ENCODE measurements at places on chromosomes 7 and 10.
A peak's percentile ranks its signal among the peaks of the same experiment; 100 is the strongest.

DNA sequence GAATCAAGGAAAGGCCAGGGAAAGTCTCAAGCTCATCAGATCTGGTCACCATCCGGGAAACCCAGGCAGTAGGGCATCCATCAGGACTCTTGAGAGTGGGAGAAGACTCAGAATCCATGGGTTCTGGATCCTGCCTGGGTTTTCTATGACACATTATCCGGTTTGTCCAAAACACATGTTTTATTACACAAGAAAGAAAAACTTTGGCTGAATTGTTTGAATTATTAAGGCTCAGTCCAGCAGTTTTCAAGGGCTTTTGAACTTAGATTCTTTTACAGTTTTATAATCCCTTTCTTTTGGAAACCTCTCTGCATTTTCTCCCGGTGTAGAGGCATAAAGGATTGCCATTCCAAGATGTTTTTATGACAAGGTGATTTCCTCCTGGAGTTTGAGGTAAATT lies 528.5 kb upstream of the MGMT start:
- H3K27ac ChIP-seq, result no peak overlapping the region
- H3K36me3 ChIP-seq, result no peaks in the 10 kb centered on the region

- peaks cover 11% of the 10 kb centered on the region for H3K27me3 ChIP-seq
- peaks cover 48% of the 10 kb centered on the region for H3K4me1 ChIP-seq
- peak overlapping the region; percentile 10 for H3K4me3 ChIP-seq
- DNase-seq, result no peak
- peak overlapping the region; percentile 82 for H3K27ac ChIP-seq
Observed at GRCh38 chr10:95759233-95759826, 3.4 kb downstream of the ENTPD1 start.

DNA sequence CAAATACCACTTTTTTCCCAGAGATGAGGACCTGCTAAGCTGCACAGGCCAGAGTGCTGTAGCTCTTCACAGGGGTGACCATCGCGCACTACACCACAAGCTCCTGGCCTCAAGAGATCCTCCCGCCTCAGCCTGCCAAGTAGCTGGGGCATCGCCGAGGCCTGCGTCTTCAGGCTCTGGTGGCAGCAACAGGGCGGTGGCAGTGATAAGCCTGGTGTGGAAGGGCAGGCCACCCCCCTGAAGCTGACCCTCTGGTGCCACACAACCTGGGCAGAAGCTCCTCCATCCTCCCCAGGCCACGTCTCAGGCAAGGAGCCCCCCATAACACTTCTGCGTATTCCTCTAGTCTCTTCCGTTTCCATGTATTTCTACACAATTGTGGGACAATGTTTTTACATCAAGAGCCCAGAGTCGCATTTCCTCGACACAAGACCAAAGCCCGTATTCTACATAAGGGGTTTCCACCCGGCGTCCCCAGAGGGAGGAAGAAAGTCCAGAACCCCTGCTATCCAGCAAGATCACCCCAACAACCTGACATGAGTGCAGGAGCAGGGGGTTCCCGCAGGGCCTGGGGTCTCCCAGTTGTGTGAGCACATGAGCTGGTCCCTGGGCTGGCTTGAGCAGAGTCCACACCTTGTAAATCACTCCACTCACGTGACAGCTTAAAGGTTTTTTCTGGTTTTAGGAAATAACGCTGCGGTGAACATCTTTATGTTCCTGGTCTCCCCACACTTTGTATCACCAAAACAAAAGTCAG lies 37.6 kb upstream of the NCAPG2 start:
- no peak overlapping the region for H3K4me3 ChIP-seq
- no peak for DNase-seq
- H3K36me3 ChIP-seq, result peaks cover 86% of the 10 kb centered on the region
- no peak overlapping the region for H3K27ac ChIP-seq
- H3K27me3 ChIP-seq, result no peaks in the 10 kb centered on the region

GRCh38 chr7:66894463-66895080 lies 26.5 kb upstream of the TMEM248 start:
- no peaks in the 10 kb centered on the region for H3K36me3 ChIP-seq
- no peaks in the 10 kb centered on the region for H3K4me1 ChIP-seq
- no peaks in the 10 kb centered on the region for H3K27me3 ChIP-seq

- no peak for DNase-seq
- no peaks in the 10 kb centered on the region for H3K27me3 ChIP-seq
- H3K4me1 ChIP-seq, result no peaks in the 10 kb centered on the region
- H3K36me3 ChIP-seq, result no peaks in the 10 kb centered on the region
- H3K27ac ChIP-seq, result no peak overlapping the region
- no peak overlapping the region for H3K4me3 ChIP-seq
Observed at GRCh38 chr7:46192271-46192670, 271.2 kb upstream of the IGFBP3 start.

- H3K4me1 ChIP-seq, result peaks cover 14% of the 10 kb centered on the region
- H3K27ac ChIP-seq, result no peak overlapping the region
- DNase-seq, result no peak
- H3K27me3 ChIP-seq, result no peaks in the 10 kb centered on the region
Observed at GRCh38 chr10:60031664-60032063, 125.3 kb upstream of the CCDC6 start.

DNA sequence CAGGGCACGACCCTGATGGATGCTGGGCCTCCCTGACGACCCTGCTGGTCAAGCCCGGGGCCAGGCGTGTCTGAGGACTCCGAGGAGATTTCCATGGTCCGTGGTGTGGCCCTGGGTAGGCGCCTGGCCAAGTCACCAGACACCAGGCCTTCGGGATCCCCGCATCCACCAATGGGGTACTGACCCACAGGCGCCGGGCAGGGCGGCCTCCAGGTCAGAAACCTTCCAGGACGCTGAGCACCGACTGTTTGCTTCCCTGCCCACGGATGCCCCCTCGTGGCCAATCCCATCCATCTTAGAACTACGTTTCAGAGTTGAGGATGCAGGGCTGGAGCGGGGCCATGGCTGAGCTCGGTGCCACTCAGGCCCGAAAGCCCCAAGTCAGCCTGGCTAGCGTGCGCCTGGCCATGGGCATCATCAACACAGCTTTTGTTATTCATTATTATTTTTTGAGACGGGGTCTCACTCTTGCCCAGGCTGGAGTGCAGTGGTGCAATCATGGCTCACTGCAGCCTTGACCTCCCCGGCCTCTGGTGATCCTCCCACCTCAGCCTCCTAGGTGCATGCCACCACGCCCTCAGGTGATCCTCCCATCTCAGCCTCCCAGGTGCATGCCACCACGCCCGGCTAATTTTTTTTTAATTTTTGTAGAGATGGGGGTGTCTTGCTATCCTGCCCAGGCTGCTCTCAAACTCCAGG lies 7.1 kb upstream of the AMZ1 start:
- peak; percentile 30 for DNase-seq
- H3K27me3 ChIP-seq, result peaks cover 6% of the 10 kb centered on the region
- no peak overlapping the region for H3K27ac ChIP-seq

DNA sequence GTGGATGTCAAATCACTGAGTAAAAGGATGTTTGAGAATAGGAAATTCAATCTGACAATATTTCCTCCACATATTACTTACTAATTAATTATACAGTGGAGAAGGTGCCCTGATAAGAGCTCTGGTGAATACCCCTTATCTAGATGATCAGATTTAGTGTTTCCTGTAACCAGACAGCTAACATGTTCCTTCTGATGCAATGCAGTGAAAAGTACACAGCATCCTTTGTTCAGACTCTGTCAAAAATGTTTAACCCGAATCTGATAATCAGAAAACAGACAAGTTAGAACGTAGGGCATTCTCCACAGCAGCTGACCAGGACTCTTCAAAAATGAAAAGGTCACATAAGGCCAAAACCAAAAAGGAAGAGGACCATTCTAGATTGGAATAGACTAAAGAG lies 46.2 kb downstream of the WDR11 start:
- no peak for DNase-seq
- peaks cover 20% of the 10 kb centered on the region for H3K4me1 ChIP-seq
- peak overlapping the region; percentile 19 for H3K4me3 ChIP-seq
- no peaks in the 10 kb centered on the region for H3K27me3 ChIP-seq
- peak overlapping the region; percentile 64 for H3K27ac ChIP-seq

GRCh38 chr10:10610171-10610570 lies 407.5 kb upstream of the CELF2 start:
- DNase-seq, result no peak
- H3K4me3 ChIP-seq, result no peak overlapping the region
- no peaks in the 10 kb centered on the region for H3K4me1 ChIP-seq

DNA sequence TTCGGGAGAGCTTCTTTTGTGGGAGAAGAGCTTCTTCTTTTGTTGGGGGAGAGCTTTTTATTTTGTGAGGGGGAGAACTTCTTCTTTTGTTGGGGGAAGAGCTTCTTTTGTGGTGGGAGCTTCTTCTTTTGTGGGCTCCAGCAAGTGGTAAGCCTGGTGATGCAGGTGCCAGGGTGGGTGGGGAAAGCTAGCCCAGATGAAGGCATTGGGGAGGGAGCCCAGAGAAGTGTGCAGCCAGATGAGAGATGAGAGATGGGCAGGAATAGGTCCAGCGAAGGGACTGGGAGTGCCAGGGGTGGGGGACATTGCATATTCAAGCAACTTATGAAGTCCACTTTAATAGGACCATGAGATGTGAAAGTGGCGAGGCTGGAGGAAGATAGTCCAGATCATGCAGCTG lies 9.7 kb downstream of the ADRA2A start:
- no peak overlapping the region for H3K27ac ChIP-seq
- H3K4me1 ChIP-seq, result no peaks in the 10 kb centered on the region
- DNase-seq, result no peak
- H3K27me3 ChIP-seq, result peaks cover 21% of the 10 kb centered on the region

DNA sequence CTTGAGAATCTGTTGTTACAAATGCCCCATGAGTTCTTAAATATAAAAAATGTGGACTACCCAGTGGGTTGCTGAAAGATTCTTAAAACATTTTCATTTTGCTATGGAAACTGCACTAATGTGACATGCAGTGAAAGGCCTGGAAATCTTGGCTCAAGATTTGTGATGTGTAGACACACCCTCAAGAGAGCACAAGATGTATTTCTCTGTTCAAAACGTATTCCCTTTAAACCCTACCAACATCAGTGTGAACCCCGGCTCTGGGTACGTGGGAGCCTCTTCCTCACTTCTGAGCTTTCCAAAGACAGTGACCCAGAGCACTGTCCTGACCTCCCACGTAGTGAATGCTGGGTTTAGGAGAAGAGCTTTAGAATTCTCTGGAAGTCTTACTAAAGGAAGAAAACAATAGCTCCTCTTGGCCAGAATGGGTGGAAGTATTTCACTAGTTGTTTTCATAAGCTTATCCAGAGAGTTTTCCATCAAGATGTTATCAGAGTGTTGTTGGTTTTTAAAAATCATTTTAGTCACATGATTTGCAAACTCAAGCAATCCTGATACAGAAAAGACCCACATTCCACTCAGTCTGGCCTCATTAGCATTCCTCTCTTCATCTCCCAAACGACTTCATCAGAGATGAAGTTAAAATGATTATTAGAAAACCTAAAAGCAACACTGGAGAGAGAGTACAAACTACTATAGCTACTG lies 81.5 kb upstream of the AFAP1L2 start:
- no peaks in the 10 kb centered on the region for H3K27me3 ChIP-seq
- no peak for DNase-seq
- no peak overlapping the region for H3K27ac ChIP-seq
- peaks cover 17% of the 10 kb centered on the region for H3K4me1 ChIP-seq
- H3K4me3 ChIP-seq, result no peak overlapping the region

GRCh38 chr7:148397985-148398384 lies 192.6 kb upstream of the C7orf33 start:
- H3K36me3 ChIP-seq, result no peaks in the 10 kb centered on the region
- H3K4me1 ChIP-seq, result no peaks in the 10 kb centered on the region
- no peak overlapping the region for H3K4me3 ChIP-seq
- H3K27ac ChIP-seq, result no peak overlapping the region
- no peak for DNase-seq

- H3K4me3 ChIP-seq, result no peak overlapping the region
- H3K4me1 ChIP-seq, result peaks cover 33% of the 10 kb centered on the region
- H3K36me3 ChIP-seq, result peaks cover 37% of the 10 kb centered on the region
Observed at GRCh38 chr10:109892931-109893330, 30.4 kb downstream of the XPNPEP1 start.

DNA sequence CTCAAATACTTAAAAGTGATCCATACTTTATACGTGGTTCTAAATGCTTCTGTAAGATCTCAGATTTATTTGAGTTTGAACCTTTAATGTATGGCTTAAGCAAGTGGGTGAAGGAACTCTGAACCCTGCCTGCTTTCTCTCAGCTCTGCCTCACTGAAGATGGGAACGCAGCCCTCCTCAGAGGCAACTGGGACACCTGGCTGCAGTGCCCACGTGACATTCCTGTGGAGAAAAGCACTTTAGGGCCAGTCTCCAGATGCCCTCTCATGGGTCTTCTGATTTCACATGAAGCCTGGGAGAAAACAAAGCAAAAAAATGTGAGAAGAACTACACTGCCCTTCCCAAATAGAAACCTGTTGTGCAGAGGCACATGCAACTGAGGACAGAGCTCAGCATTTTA lies 242.6 kb upstream of the ANKRD30A start:
- no peak overlapping the region for H3K27ac ChIP-seq
- no peaks in the 10 kb centered on the region for H3K36me3 ChIP-seq
- no peaks in the 10 kb centered on the region for H3K27me3 ChIP-seq
- no peak overlapping the region for H3K4me3 ChIP-seq
- H3K4me1 ChIP-seq, result no peaks in the 10 kb centered on the region
- DNase-seq, result no peak

- H3K36me3 ChIP-seq, result no peaks in the 10 kb centered on the region
- no peak overlapping the region for H3K27ac ChIP-seq
- no peak for DNase-seq
- H3K4me3 ChIP-seq, result peak overlapping the region; percentile 22
- peaks cover 23% of the 10 kb centered on the region for H3K4me1 ChIP-seq
Observed at GRCh38 chr7:142353147-142354060, 95.5 kb upstream of the PRSS58 start.

DNA sequence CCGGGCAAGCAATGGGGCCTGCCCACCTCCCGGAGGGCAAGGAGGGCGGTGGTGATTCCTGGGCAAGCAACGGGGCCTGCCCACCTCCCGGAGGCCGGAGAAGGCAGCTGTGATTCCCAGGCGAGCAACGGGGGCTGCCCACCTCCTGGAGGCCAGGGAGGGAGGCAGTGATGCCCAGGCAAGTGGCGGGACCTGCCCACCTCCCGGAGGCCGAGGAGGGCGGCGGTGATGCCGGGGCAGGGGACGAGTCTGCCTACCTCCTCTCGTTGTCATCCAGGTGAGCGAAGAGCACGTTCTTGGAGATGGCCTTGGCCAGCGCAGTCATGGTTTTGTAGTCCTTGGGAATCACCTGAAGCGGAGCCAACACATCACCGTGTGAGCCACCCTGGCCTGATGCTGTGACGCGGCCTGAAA lies 49.5 kb upstream of the DNAAF5 start:
- H3K36me3 ChIP-seq, result peaks cover 52% of the 10 kb centered on the region
- no peak for DNase-seq
- H3K4me1 ChIP-seq, result no peaks in the 10 kb centered on the region

Data from activated T-helper 2 cell treated with anti-CD3 and anti-CD28 coated beads, Interferon-gamma antibody, Interleukin-2, Interleukin-4, amounts not matched to agents 10 μg/mL and 5 μg/mL and 100 μg/mL, durations not matched to agents 14 hours and 24 hours and 36 hours (primary cell).